ENCODE measurements at places on chromosomes 4 and X.

- DNase-seq: no peak
Observed at GRCh38 chr4:74096265-74096980, 2.6 kb downstream of the CXCL2 start.

DNA sequence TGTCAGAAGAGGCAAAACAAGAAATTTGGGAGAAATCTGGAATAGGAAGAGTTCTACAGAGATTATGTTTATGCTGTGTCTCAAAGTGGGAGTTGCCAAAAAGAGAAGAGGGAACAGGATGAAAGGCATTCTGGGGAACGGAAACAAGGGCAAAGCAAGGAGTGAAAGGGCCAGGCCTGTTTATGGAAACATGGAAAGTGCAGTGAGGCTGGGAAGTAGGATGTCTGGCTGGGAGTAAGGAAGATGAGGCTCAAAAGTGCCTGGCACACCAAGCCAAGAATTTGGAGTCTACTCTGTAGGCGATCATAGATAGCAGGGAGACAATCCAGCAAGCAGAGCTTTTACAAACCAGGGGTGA lies 1.8 kb upstream of the CUL4B start:
- no peak for DNase-seq

GRCh38 chr4:56972389-56972788 lies 5.0 kb downstream of the NOA1 start:
- DNase-seq: no peak

GRCh38 chrX:20361081-20361889 lies 94.6 kb upstream of the RPS6KA3 start:
- no peak for DNase-seq

GRCh38 chrX:149939655-149939904 lies 1.3 kb upstream of the EOLA2 start:
- DNase-seq: no peak
